ENCODE measurements at places on chromosomes 12 and 14.
A peak's percentile ranks its signal among the peaks of the same experiment; 100 is the strongest.

GRCh38 chr12:21786041-21786531 is 11.6 kb upstream of the KCNJ8 start:
- DNase-seq: no peak

- DNase-seq: no peak
Measured at GRCh38 chr12:60872850-60873713, 1277.3 kb downstream of the SLC16A7 start.

GRCh38 chr12:5123921-5124320 is 80.2 kb downstream of the KCNA5 start:
- no peak for DNase-seq

DNA sequence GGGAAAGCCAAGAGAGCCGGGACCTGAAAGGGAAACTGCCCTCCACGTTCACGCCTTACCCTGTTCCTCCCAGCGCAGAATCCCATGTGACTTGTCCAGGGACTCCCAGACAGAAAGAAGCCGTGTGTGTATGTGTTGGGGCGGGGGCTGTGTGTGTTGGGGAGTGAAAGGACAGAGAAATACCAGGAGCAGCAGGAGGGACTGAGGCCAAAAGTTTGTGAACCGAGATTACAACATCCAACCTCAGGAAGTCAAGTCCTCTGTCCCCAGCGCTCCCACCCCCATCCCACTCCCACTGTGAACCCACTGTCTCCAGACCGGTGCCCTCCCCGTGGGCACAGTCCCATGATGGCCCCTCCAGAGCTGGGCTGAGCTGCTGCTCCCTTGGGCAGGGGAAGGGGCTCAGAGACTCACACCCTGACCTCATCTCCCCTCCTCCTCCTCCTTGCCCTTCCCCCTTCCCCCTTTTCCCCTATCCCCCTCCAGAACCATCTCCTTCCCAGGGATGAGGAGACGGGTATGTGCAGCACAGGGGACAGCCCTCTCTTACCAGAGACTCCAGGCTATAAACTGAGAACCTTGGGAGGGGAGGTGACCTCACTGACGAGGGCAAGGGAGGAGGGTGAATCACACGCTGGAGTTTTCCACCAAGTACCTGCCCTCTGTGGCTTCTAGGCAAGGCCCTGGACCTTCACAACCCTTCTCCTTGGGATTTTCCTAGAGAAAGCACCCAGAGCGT is at the start of gene SLC6A12:
Gene SLC6A12, minus strand, starts transcription at position 155 of the 739 bp plus-strand sequence. CDS start 4,171 bp downstream, outside the sequence.
- DNase-seq: no peak

GRCh38 chr12:42705863-42706262 is 116.3 kb upstream of the PRICKLE1 start:
- no peak for DNase-seq

GRCh38 chr14:66476964-66477363 is 9.2 kb upstream of the CCDC196 start:
- no peak for DNase-seq

DNA sequence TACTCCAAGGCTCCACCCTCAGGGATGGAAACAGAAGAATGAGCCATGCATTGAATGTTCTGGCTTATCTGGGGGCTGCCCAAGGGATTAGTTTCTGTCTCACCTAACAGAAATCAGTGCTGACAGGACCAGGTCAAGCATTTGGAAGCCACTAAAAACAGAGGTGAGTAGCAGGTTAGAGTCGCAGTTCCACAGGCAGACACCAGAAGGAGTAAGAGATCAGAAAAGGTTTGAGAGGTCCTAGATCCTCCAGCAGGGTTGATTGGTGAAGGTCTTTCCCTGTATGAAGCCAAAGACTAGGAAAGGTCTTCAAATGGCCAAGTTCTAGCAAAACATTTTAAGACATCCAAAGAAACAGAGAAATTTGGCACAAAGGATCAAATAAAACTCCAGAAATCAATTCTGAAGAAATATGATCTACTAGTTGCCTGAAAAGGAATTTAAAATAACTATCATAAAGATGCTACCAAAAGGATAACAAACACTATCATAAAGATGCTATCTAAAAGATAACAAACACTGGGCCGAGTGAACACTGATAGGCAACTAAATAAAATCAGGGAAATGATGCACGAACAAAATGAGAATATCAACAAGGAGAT is 19.5 kb upstream of the TTC9 start:
- DNase-seq: peak; percentile 3

DNA sequence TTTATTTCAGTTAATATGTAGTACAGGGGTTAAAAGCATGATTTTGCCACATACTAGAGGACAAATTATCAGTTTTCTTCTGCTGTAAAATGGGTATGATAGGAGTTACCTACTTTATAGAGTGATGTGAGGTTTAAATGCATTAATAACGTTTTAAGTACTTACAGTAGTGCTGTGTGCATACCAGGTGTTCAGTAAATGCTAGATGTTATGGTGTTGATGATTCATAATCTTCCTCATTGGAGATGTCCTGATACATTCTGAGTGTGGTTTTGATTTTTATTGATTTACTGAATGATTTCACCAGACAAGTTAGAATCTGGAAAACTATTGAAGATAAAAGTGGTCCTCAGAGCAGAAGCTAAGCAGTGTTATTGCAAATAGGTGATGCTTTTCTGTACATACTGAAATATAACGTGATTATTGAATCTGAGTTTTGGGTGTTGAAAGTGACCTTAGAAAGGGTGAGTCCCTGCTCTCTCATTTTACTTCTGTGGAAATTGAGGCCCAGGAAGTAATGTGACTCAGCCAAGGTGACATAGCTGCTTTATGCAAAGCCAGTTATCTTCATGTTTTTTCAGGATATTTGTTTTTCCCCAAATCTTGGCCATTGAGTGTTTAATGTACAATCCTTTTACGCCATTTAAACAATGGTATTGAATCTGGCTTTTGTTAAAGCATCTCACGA is 54.7 kb downstream of the VRK1 start:
- no peak for DNase-seq

DNA sequence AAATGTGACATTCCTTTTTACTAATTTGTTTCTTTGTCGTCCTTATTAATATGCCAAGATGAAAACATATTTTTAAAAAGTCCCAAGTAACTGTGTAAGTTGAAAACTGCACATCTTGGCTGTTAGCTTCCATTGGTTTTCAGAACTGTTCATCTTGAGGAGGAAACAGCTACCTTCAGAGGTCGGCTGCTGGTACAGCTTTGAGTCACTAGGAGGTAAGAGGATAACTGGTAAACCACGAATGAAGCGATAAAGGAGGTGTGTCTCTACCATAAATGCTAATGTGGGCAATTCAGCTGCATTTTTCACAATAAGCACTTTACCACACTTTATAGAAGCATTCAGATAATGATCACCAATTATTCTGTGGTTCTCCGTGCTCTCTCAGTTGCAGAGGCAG is 137.5 kb upstream of the KRAS start:
- no peak for DNase-seq

DNA sequence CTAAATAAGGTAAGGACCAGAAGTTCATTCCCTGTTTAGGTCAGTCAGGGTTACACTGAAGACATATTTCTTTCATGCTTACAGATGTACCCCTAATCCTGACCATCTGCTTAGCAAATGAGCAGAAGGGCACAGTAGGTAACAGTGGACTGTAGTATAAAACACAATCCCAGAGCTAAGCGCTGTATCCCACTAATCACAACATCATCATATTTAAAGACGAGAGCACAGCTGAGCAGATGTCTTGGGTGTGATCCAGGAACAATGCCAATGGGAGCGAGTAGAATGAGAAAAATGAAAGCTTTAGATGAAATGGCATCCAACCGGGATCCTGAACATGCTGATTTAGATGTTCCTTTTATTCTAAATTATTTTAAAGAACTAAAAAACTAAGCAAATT is 213.4 kb downstream of the CCER1 start:
- no peak for DNase-seq

DNA sequence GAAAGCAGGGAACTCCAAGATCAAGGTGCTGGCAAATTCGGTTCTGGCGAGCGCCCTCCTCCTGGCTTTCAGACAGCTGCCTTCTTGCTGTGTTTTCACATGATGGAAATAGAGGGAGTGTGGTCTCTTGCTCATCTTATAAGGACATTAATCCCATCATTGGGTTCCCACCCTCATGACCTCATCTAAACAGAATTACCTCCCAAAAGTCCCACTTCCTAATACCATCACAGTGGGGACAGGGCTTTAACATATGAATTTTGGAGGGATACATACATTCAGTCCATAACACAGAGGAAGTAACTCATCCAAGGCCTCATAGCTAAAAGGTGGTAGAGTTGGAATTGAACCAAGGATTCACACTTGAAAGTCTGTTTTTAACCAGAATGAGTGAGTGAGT is 28.6 kb downstream of the DYRK2 start:
- DNase-seq: no peak

GRCh38 chr14:105489542-105490266 is 1.3 kb upstream of the TEDC1 start:
- DNase-seq: peak; percentile 51

- no peak for DNase-seq
Measured at GRCh38 chr14:105385698-105386365, 12.5 kb upstream of the TEX22 start.

GRCh38 chr12:47316609-47317049 is 236.9 kb upstream of the AMIGO2 start:
- no peak for DNase-seq

GRCh38 chr12:89547101-89547500 is 21.3 kb upstream of the POC1B start:
- DNase-seq: no peak

DNA sequence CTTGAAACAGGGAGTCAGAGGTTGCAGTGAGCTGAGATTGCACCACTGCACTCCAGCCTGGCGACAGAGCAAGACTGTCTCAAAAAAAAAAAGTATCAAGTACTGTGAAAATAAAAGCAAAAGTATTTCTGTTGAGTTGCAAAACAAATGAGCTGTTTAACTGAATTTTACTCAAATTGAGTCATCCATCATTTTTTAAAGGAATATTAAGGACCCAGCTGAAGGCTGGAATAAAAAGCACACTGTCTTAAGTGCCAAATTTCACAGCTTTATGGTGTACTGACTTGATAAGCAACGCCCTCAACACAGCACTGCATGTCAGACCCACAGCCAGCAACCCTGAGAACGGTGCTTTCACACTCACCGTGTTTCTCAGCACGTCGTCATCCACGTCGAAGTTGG is 57.9 kb downstream of the AMN start:
- DNase-seq: no peak

DNA sequence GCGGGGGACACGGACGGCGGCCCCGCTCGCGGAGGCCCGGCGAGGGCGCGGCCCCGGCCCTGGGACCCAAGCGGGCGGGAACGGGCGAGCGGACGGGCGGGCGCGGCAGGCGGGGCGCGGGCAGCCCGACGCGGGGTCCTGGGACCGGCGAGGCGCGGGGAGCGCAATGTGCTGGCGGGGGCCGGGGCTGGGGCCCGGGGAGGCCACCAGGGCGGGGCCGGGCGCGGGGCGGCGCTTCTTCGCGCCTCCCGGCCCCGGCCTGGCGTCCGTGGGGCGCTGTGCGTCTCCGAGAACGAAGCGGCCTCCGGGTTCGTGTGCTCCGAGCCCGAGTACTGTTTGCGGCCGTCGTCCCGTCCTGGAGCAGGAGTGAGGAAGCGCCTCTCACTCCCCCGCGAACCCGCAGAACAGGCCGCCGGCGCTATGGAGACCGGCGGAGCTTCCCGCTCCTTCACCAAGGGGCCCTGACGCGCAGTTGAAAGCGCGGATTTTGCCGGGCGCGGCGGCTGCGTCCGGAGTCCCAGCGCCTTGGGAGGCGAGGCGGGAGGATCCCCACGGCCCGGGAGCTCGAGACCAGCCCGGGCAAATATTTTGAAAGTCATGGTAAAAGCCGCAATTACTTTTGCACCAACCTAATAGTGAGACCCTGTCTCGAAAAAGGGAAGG is 420 bp upstream of the ANKLE2 start:
- peak; percentile 83 for DNase-seq

DNA sequence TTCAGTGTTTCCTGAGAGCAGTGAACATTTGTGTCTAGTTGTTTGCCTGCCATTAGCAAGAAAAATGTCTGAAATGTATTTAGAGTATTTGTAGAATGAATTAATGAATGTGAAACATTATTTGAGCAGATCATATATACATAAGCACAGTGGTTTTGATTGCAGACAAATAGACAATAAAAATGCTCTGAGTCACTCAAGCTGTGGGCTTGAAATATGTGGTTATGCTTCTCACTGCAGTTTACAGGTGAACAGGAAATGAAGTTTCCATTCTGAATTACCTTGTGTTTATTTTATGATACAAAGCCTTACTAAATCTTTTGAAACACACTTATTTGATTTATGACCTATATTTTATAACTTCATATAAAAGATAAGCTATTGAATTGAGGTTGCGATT is 827.7 kb downstream of the TMTC2 start:
- DNase-seq: peak; percentile 27

Measured in NCI-H2029 (cell line).